ENCODE measurements at places on chromosomes 5 and 9.

DNA sequence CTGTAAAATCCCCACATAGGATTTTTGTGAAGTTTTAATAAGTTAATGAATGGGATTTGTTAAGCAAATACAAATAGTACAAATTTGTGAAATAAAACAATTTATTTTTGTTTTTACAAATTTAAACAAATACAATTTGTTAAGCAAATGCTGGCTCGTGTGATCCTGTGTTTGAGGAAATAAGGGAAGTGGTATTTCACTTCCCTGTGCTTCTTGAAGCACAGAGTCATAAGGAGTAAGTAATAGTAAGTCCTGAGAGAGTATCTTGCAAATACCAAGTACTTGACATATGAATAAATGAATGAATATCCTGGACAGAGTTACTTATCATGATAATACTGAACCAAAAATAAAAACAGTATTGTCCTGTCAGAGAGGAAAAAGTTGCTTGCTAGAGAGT is 9.1 kb downstream of the SMIM3 start:
- no peak for DNase-seq

DNA sequence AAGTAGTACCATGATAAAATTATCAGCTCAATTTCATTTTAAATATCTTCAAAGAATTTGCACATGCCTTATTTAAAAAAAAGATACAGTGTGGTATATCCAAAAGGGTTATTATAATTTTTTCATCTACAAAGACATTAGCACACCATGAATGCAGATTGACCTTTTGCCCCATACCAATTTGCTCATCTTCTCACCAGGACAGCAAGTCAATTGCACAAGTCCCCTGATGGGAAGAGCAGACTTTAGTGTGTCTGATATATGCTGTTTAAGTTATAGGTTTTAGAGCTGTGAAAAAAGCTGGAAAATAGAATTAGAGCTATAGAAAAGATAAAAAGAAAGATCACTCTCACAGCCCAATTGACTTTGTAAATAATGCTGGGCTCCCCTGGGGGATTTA is 325.8 kb upstream of the CDH6 start:
- no peak for DNase-seq

- no peak for DNase-seq
These were observed 19.7 kb upstream of the F2R start for GRCh38 chr5:76696251-76696650.

- no peak for DNase-seq
These were observed 250.1 kb upstream of the TRPC7 start for GRCh38 chr5:136615251-136616119.

DNA sequence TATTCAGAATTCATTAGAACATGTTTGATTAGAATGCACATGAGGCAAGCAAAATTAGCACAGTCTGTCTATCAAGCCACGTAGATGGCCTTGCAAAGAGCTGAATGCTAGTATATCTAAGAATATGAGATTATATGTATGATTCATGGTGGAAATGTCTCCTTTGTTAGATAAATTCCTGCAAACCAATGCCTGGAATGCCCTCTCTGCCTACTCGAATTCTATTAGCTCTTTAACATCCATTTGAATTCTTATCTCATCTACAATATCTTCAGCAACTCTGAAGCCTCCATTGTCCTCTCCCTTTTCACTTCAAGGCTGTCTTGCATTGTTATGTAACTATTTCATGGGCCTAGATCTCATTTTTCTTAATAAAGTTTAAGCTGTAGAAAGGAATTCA is 205.5 kb downstream of the TMC1 start:
- no peak for DNase-seq

DNA sequence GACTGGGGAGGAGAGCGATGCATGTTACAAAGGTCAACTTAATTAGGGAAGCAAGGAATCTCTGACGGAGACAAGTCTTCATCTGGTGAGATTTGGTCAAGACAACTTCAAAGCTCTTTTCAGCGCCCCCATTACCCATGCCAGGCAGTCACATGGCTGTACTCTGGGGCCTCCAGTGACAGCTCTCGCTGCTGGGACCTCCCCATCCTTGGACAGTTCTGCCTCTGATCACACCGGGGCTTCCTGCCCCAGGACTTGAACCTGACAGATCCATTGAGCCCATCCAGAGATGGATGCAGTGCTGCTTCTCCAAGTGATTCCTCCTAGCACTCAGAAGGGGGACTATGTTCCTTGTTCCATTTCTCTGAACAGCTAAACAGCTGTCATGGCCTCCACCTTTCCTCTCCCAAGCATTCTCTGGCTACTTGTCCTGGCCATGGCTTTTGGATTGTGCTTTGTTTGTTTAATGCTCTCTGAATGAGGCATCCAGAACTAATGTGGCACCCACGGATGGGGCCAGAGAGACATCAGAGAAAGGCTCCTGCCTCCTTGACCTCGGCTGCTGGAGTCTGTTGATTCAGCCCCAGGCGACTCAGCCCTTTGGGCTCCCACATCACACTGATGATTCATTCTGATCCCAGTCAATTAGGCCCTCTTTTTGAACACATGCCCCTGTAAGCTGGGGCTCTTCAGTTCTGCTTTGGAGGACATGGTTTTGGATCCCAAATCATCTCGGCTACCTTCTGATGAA is 122.1 kb upstream of the ADAMTS16 start:
- DNase-seq = no peak

DNA sequence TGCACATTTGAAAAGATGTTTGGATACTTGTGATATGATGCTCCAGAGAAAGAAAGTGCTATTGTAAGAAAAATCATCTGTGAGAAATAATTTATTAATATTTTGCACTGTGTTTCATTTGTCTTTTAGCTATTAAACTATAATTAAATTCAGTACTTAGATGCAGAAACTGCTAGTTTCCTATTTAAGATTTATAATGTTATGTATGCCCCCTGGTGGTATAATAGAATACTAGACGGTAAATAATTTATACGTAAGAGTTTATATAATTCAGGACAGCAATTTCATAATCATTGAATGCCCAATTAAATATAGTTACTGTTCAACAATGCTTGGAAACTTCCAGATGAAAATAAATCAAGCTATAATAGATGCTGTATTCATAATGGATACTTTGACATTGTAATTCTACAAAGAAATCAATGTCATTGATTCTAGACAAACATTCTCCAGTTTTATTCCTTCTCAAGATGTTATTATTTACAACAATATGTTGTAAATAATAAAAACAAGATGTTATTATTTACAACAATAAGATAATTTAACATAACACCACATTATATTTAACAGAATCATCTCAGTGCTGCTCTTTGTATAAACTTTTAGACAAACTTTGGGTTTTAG is 101.0 kb downstream of the TMEM232 start:
- DNase-seq = no peak

DNA sequence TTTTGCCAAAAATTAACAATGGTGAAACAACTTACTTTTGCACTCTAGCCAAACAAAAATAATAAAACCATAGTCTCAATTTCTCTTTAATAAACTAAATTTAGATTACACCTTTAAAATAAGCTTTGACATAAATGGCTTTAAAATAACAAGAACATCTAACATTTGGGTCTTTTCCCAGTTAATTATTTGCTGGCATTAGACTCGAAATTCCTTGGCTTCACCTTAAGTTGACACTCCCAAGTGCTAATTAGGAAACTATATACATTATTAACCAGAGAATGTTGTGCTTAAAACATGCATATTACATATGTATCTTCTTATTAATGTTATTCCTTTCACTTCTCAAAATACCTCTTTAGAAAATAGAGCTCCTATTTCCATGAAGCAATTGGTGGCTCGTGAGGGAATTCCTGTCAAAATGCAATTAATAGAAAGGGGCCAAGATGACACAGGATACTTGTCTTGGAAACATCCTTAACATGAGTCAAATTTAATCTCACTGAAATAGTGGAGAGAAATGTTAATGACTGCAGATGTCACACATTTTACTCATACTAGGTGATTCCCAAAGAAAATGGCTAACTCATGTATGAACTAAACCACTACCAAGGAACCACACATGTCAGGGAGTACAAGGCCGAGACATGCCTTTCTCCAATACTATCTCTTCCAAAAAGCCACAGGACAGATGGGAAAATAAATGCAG is 932.9 kb upstream of the DMAC1 start:
- DNase-seq = no peak

DNA sequence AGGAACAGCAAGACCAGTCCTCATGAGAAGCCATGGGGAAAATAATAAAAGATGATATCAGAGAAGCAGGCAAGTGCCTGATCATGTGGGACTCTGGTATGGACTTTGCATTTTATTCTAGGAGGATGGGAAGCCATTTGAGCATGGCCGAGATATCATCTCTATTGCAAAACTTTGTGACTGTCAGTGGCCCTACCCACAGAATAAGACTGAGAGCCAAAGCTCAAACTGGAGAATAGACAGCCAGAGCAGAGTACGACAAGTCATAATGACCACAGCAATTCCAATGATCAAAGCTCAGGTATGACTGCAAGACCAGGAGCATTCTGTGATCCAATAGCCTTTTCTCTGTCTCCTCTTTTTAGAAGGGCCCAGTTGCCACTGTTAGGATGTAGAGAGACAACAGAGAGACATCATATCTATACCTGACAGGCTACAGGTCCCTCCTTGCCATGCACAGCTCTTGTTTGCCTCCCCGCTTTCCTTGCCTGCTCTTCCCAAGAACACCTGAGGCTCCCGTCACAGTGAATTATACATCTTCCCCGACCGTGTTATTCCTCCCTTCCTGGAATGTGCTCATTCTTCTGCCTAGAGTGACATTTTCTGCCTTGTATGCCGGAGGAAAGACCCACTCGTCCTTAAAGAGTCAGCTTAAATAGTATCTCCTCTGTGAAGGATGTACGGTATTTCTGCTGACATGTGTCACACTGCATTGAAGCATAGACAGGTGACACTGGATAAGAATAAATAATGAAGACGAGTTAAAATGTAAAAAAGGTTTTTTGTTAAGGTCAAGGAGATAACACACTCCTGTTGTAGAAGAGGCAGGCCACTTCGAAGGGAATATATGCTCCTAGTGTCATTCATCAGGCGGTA is 248.7 kb upstream of the MAP3K1 start:
- DNase-seq = no peak

- DNase-seq = no peak
These were observed 55.1 kb downstream of the LOX start for GRCh38 chr5:122022966-122023365.

DNA sequence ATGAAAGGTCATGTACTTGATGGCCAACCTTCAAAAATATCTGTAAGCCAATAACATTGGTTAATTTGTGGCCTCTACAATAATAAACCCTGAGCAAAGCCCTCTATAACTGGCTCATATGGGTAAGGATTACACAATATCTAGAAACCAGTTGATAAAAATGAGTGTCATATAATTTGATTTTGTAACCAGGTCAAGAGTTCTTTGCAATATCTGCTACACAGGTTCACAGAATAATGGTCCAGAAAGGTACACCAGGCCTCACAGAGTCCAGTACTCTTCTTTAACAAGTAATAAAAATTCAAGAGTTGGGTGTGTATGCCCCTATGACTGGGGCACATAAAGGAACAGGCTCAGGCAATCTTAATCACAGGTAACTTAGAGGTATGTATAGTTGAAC is 95.3 kb downstream of the AUH start:
- DNase-seq = no peak
